ENCODE measurements at places on chromosomes 16 and 17.

DNA sequence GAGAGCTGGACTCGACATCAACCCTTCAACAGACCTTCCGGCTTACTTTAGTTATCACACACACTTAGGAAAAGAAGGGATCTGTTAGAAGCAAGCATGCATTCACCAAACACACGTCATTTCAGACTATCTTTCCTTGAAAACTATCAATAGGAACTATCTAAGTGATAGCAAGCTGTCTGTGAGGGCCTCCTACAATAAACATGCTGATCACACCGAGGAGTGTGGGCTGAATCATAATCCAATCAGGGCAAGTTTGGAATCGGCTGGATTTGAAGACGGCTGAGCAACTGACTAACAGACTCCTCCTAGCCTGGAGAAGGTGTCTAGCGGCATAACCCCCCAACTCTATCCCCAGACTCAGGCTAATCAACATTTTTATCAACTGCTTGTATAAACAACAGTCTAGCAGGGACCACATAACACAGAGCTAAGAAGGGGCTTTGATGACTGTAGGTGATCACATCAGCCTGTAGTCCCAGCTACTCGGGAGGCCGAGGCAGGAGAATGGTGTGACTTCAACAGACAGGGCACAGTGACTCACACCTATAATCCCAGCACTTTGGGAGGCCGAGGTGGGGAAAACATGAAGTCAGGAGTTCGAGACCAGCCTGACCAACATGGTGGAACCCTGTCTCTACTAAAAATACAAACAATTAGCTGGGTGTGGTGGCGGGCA, 14.1 kb downstream of the NXN start:
- peak; percentile 41 for DNase-seq

DNA sequence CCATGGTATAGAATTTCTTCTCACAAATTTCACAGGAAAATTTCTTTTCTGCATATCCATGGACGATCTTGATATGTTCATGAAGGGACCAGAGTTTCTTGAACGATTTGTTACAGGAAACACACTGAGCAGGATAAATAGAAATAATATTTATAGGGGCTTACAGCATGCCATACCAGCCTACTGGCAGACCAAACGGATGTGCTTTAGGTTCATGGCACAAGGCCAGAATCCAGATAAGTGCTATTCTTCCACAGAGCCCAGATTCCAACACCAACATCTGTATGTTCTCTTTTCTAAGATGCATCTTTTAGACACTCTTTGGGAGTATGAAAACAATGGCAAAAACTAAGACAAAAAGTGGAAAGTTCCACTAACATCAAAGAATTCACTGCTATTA, 49.3 kb downstream of the ZNF652 start:
- DNase-seq: no peak

DNA sequence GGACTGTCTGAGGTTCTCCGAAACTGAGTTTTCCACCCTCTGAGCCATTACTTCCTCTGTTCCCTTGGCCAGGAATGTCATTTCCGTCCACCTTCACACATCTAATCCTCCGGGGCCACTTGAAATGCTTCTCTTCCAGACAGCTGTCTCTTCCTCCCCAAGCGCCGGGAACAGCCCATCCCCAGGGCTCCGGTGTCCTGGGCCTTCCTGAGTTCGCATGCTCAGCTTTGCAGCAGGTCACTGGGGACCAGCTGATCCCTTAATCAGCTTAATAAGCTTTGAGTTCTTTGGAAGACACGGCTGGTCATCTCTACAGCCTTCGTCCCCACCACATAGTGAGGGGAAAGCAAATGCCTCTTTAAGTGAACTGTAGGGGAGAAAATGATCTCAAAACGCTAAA, 123.4 kb downstream of the DYNLRB2 start:
- DNase-seq: no peak

DNA sequence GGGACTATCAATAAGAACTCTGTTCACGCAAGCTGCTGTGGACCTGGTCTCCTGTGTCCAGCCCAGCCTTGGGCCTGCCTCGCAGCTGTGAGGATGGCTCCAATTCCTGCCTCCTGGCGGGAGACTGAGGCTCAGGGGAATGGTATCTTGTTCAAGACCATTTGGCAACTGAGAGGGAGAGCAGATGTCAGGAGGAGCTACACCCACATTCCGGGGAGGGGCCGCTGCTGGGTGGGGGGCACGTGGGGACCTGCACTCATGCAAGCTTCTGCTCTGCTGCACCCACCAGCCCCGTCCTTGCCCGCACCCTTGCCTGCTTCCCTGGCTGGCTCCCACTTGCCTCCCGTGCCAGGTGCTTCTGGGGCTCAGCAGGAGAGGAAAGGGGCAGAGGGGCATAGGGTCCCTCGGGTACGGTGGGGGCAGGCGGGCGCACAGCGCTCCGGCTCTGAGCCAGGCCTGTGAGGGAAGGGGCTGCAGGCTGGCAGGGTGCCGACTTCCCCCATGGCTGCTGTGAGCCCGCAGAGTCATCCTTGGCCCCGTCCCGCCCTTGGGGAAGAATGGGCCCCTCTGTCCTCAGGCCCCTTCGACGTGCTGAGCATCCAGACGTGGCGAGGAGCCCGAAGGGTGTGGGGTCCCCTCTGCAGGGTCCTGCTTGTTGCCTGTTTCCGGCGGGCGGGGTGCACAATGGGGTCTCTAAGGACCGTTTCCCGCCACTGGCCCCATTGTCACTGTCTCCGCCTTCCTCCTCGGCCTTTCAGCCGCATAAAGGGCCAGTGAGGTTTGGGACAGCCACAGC, 2.7 kb downstream of the METRN start:
- peak; percentile 88 for DNase-seq

DNA sequence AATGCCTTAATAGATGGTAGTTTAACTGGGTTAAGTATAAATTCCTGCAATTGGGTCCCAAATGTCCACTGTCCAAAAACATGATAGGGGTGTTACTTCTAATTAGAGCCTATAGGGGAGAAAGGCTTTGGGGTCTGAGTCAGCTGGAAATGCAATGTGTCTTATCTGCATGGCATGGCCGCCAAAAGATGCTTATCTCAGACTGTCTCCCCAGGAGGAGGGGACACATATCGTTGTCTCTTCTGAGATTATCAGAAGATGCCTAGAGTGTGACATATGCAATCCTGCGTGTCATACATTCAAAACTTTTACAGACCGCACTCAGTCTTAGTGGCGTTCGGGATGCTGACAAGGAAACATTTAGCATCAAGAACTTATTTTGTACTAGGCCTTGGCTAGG, 442.9 kb downstream of the GRIN2A start:
- DNase-seq: no peak

DNA sequence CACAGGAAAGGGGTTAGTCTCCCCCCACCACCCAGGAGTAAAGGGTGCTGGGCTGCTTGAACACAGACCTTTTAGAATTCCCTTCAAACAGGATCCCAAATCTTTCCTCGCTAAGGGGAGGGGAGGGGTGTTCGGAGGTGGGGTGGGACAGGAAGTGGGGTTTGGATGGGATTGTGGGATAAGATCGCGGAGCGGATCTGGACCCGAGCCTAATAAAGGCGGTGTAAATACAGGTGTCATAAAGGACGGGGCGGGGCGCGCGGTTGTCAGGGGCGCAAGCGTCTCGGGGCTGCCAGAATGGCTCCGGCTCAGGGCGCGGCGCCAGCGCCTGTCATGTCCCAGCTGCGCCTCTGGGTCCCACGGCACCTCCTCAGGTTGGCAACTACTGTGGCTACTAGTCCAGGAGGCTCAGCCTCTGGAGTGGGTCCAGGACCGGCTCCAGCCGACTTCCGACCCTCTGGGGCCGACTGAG, 59.8 kb upstream of the FBXO47 start:
- DNase-seq: peak; percentile 60

DNA sequence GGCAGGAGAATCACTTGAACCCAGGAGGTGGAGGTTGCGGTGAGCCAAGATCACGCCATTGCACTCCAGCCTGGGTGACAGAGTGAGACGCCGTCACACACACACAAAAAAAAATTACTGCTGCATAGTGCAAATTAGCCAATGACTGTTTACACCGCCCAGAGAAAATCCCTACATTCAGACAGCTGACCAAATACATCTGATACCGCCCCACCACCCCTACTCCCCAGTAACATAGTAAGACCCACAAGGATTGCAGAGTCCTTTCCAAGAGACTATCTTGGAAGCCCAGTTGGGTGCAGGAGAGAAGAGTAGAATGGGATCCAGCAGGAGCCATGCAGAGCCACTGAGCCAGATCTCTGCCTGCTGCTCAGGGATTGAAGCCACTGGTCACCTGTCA, 63.5 kb downstream of the SLC39A11 start:
- no peak for DNase-seq

GRCh38 chr17:38713456-38714075, 8.5 kb downstream of the MLLT6 start:
- DNase-seq: no peak
